ENCODE measurements at places on chromosomes 12 and 14.
A peak's percentile ranks its signal among the peaks of the same experiment; 100 is the strongest.

DNA sequence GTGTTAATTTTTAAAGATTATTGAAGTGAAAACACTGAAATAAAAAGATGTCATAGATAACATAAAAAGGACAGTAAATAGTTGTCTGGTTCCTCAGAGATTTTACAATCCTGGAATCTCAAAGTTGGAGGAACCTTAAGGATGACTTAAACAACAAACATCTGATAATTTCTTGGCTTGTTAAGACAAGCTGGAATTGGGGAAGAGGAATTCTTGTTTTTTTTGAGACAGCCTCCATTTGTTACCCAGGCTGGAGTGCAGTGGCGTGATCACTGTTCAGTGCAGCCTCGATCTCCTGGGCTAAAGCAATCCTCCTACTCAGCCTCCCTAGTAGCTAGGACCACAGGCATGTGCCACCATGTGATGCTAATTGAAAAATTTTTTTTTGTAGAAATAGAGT, 2.3 kb downstream of the ZNF410 start:
- DNase-seq, result no peak

GRCh38 chr12:125888921-125889320, 823.7 kb downstream of the AACS start:
- DNase-seq, result no peak

DNA sequence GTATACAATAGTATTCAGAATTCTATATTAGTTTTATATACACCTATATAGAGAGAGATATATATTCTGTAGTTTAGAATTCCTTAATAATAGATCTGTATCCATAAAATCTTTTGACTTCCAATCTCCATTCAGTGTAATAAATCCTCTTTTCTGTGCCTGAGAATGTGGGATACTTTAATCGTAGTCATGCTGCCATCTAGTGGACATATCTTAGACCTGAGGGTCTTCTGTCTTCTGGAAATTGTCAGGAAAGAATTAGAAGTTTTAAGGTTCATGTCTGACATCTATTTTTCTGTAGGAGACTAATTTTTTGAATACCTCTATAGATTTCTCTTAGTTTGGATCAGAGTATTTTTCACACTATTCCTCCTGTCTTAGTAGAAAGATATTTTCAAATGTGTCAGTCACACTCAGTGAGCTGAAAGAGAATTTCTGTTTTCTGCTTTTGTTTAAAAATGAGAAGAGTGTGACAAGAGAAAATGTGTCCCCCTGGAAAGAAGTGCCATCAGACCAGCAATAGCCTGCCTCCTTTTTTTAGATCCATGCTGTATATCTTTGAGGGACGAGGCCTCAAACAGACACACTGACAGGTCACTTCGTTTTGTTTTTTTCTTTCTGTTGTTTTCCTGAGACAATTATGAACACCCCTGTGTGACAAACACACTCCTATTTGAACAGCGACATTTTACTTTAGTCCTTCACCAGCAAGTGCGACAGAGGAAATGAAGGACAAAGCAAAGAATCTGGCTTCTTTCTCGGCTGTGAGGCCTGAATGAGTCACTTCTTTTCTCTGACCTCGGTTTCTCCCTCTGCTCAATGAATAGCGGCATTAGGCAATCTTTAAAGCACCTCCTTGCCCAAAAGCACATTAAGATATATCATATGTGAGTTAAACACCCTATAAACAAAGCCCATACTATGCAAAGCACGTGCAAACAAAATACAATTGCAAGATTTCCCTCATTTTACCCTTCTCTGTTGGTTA, 96.3 kb downstream of the GALC start:
- DNase-seq, result peak; percentile 71

DNA sequence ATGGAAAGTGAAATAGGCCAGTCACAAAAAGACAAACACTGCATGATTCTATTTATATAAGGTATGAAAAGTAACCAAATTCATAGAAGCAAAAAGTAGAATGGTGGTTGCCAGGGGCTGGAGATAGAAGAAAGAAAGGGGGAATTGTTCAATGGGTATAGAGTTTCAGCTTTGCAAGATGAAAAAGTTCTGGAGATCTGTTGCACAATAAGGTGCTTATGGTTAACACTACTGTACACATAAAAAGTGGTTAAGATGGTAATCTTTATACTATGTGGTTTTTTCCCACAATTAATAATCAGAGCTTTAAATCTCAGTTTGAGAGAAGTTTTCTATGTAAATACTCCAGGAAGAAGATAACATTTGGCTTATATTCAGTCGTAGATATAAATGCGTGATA, 73.4 kb downstream of the SLC38A4 start:
- peak; percentile 58 for DNase-seq

GRCh38 chr14:55430024-55430690, 10.3 kb downstream of the TBPL2 start:
- DNase-seq, result peak; percentile 92

DNA sequence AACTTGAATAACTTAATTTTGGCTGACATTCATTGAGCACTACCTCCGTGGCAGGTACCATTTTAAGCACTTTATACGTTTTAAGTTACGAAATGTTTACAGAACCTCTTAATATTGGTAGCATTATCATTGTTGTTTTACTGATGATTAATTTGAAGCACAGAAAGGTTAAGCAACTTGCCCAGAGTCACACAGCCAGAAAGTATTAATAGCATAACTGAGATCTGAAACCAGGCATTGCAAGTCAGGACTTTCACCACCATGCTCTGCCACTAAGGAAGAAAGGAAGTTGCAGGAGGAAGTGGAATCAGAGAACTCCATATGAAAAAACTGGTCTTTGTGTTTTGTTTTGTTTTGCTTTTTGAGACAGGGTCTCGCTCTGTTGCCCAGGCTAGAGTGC, 28.2 kb upstream of the BCAT1 start:
- DNase-seq, result no peak

- DNase-seq, result no peak
Observed at GRCh38 chr14:81889529-81889928, 355.9 kb upstream of the SEL1L start.

DNA sequence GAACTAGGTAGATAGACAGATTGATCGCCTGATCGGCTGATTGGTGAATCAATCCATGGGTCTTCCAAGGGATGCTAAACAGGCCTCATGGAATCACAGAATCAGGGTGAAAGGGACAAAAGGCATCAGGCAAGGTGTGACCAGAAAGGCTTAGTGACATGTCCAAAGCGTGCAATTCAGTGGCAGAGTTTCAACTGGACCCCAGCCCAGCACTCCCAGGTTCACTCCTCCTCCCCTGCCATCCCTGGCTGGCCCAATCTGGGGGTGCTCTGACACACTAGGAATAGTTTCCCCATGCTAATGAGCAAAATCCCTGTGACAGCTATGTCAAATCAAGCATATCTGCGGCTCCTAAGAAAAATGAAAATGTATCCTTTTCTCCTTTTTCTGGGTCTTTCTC, 50.4 kb downstream of the NINJ2 start:
- no peak for DNase-seq

- peak; percentile 69 for DNase-seq
Observed at GRCh38 chr12:91361864-91362263, 179.2 kb upstream of the DCN start.

GRCh38 chr14:74457565-74457895, 31.5 kb upstream of the SYNDIG1L start:
- no peak for DNase-seq

DNA sequence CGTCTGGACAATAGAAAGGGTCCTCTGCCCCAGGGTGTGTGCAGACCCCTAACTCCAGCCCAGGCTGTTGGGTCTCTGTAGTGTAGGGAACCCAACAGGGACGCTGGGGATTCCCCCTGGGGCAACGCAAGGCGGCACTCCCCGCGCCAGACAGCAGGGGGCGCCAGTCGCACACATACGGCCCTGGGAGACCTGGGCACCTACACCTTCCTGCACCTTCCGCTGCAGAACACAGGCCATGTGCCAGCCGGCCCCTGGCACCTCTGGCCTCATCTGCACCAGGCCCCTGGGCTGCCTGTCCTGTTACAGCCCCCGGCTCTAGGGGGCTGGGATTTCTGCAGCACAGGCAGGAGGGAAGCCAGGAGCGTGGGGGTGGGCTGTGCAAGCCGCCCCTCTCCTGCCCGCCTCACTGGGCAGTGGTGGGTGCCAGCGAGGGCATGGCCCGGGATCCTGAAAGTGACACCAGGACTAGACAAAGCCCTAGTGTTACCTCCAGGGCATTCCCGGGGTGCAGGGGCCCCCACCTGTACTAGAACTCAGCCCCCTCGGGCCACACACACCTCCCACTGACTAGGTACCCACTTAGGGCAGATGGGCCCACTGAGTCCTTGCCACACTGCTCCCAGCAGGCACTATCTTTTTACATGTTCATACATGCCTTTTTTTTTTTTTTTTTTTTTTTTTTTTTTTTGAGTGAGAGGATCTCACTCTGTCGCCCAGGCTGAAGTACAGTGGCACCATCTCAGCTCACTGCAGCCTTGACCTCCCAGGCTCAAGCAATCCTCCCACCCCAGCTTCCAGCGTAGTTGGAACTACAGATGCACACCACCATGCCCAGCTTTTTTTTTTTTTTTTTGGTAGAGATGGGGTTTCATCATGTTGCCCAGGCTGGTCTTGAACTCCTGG, 37.5 kb downstream of the CCNK start:
- DNase-seq, result peak; percentile 74

- peak; percentile 81 for DNase-seq
Observed at GRCh38 chr12:116276652-116277466, 634 bp downstream of the MED13L start.

All from hematopoietic multipotent progenitor cell treated with erythropoietin and hydrocortisone succinate and interleukin-3 and kit ligand, for 4 days (in vitro differentiated cells).